Fibroblast of skin of right biceps (primary cell): ENCODE measurements at places on chromosomes 1 and 21.

DNA sequence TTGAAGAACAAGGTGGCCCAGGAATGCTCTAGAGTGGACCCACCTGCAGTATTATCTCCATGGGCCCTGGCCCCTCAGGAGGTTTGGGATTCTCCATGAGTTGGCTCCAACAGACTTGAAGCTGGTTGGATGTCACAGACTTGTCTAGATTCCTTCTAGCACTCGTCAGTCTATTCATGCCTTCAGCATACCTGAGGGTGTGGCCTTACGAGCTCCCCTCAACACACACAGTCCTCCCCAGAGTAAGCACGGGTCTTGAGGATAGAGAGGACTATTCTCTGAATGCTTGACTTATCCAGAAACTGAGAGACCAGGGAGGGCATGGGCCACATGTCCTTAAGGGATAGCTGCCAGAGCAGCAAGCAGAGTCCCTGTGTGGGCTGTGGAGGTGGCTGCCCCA, 45.9 kb upstream of the COL6A1 start:
- peak; percentile 53 for DNase-seq

GRCh38 chr1:45846931-45847330, 43.5 kb downstream of the MAST2 start:
- peak; percentile 88 for DNase-seq

DNA sequence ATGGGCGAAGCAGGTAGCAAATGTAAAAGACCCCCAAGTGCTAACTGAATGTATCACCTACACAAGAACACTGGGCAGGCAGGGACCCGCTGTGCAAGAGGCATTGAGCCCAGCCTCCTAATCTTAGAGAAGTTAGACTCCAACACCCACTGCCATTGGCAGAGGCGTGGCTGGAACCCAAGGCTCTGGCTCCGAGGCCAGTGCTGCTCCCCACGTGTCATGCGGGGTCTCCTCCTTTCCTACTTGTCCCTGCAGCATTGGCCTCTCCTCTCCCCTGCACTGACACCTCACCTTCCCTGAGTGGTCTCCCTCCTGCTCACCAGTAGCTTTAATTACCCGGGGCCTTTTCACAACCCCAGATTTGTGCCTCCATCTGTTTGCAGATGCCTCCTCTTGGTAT, 107.0 kb downstream of the GALNT2 start:
- DNase-seq = no peak

- peak; percentile 87 for DNase-seq
These were observed 109.6 kb upstream of the DPYD start for GRCh38 chr1:98030483-98030882.

DNA sequence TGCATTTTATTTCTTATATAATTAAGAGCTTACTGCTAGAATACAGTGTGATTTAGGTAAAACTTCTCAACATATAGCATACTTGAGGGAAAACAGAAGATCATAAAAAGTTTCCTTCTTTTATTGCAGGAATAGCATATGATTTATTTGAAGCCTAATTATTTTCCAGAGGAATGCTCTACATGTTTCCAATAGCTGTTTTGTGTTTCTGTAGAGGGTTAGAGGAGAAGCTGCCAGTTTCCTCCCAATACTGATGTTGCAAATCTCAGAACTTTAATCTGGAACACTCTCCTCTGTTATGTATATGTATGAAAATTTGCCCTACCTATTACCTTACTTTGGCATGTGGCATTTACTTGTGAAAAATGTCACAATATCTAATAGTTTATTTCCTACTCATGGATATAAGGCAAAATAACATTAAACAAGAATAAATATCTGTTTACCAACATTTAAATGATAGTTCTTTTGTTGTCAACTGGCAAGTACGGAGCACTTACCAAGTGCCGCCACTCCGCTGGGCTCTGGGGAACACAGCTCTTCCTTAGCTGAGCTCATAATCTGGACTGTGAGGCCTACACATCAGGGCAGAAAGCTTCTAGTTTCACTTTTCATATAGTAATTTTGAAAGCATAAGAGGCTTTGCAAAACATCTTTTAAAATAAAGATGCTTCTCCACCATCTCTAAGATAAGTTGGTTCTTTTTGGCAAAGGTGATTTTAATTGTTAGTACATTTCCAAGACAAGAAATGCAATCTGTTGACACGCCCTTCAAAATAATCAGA, 239.8 kb upstream of the C1orf105 start:
- DNase-seq = peak; percentile 68

- no peak for DNase-seq
These were observed 68.8 kb downstream of the RPS6KC1 start for GRCh38 chr1:213119794-213120193.

DNA sequence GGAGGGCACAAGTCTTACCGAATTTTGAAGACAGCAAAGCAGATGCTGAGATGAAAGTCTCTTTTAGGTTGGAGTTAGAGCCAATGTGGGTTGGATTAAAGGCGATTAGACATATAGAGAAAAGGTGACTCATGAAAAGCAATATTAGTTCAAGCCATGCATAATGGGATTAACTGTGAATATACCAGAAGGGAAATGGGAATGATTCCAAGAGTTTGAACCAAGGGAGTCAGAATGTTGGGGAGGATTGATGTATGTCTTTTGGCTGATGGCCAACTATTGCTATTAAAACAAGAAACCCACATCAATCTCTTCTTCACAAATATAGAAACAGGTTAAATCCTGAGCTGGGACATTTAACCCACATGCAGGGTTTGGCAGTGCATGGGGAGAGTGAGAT, 1.2 kb downstream of the HMGCS2 start:
- peak; percentile 38 for DNase-seq
